Natural killer cell (primary cell): ENCODE measurements at places on chromosomes 5 and 9. TPM values are rescaled to one million over a fixed set of nuclear protein-coding genes. Genes with fewer than 3 reads are reported as not detected.

The NR6A1 gene
- total RNA-seq = 0.75 TPM

The LCN15 gene
- total RNA-seq = not detected

The CRHBP gene
- 0.31 TPM for total RNA-seq

The PAIP2 gene
- 110 TPM for total RNA-seq

The ANKDD1B gene
- 0.55 TPM for total RNA-seq

The FOXD1 gene
- total RNA-seq = 0.63 TPM

DNA sequence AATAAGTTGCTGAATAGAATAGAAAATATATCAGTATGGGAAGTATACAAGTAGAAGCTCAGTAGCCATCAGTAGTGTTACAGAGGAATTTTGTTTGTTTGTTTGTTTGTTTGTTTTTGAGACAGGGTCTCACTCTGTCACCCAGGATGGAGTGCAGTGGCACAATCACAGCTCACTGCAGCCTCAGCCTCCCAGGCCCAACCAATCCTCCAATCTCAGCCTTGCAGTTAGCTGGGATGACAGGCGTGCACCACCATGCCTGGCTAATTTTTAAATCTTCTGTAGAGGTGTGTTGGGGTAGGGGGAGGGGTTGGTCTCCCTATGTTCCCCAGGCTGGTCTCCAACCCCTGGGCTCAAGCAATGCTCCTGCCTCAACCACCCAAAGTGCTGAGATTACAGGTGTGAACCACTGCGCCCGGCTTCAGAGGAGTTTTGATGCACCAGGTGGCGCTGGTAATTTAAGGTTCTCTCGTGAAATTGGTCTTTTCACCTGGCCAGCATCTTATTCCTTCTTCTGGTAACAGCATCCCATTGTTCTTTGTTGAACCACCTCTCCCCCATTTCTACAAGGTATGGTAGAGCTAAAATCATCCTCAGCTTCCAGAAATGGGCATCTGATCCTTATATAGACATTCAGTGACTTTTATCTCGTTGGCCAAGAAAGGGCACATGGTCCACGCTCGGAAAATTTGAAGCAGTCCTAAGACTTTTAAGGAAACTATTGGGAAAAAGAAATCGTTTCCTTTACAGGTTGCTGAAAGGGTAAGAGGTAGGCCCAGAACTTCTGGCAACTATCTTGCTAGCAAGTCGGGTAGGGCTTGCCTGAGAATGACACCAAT is 157.1 kb downstream of the ARRDC3 start:
- H3K27ac ChIP-seq = no peak overlapping the region
- no peak overlapping the region for H3K4me3 ChIP-seq
- H3K36me3 ChIP-seq = no peaks in the 10 kb centered on the region

- H3K36me3 ChIP-seq = no peaks in the 10 kb centered on the region
- H3K27me3 ChIP-seq = no peaks in the 10 kb centered on the region
- no peaks in the 10 kb centered on the region for H3K4me1 ChIP-seq
- DNase-seq = no peak
- H3K27ac ChIP-seq = no peak overlapping the region
- no peak overlapping the region for H3K4me3 ChIP-seq
Measured at GRCh38 chr5:145867806-145868205, 5.0 kb downstream of the GRXCR2 start.

DNA sequence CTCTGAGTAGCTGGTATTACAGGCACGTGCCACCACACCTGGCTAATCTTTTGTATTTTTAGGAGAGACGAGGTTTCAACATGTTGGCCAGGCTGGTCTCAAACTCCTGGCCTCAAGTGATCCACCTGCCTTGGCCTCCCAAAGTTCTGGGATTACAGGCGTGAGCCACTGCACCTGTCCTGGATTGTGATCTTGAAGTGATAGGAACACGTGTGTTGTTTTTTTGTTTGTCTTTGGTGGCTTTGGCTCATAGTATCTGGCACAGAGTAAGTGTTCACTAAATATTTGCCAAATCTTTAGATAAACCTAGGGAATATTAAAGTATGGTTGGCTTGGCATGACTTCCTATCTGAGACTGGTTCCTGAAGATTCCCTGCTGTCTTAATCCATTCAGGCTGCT is 172.7 kb downstream of the ARHGAP26 start:
- H3K36me3 ChIP-seq = no peaks in the 10 kb centered on the region
- DNase-seq = no peak
- peaks cover 8% of the 10 kb centered on the region for H3K4me1 ChIP-seq
- H3K4me3 ChIP-seq = no peak overlapping the region

- H3K36me3 ChIP-seq = no peaks in the 10 kb centered on the region
- H3K4me1 ChIP-seq = peaks cover 63% of the 10 kb centered on the region
- DNase-seq = no peak
- H3K27me3 ChIP-seq = peaks cover 5% of the 10 kb centered on the region
- H3K4me3 ChIP-seq = no peak overlapping the region
- H3K27ac ChIP-seq = no peak overlapping the region
Measured at GRCh38 chr9:126519660-126520420, 93.9 kb upstream of the LMX1B start.

GRCh38 chr5:127916885-127917573 is 166.5 kb upstream of the SLC12A2 start:
- H3K27ac ChIP-seq = peak overlapping the region; percentile 31
- no peak for DNase-seq
- no peak overlapping the region for H3K4me3 ChIP-seq
- no peaks in the 10 kb centered on the region for H3K36me3 ChIP-seq
- H3K4me1 ChIP-seq = no peaks in the 10 kb centered on the region

DNA sequence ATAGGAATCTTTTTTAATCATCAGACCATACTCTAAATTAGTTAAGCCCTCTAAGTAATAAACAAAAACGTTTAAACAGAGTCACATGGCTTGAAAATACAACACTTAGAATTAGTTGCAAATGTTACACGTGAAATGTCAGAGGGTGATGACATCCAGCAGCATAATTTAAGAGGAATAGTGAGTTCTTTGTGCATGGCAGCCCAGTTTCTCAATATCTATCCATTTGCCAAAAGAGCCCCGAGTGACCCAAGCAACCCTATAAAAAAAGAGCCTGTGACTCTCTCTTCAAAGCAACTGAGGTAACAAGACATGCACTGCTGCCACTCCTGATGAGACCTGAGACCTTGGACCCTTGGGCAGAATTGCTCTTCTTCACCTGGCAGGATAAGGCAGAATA is 96.9 kb upstream of the RASA1 start:
- no peak overlapping the region for H3K27ac ChIP-seq
- no peaks in the 10 kb centered on the region for H3K4me1 ChIP-seq
- no peaks in the 10 kb centered on the region for H3K27me3 ChIP-seq
- DNase-seq = no peak
- H3K36me3 ChIP-seq = no peaks in the 10 kb centered on the region
- H3K4me3 ChIP-seq = no peak overlapping the region

DNA sequence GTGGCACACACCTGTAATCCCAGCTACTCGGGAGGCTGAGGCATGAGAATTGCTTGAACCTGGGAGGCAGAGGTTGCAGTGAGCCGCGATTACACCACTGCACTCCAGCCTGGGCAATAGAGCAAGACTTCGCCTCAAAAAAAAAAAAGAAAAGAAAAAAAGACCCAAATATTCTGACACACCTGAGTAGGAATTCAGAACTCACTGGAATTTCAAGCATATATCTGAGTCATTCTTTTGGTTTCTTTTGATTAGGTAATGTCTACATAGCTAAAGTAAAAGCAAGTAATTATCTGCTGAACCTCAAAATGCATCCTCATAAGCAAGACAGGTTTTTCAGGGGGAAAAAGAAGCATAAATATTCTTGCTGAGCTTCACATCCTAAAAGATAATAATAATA is 35.9 kb downstream of the ANKRD31 start:
- no peak for DNase-seq
- H3K27ac ChIP-seq = no peak overlapping the region

GRCh38 chr9:18109675-18110074 is 364.3 kb upstream of the ADAMTSL1 start:
- no peaks in the 10 kb centered on the region for H3K27me3 ChIP-seq
- DNase-seq = no peak
- no peaks in the 10 kb centered on the region for H3K36me3 ChIP-seq
- no peaks in the 10 kb centered on the region for H3K4me1 ChIP-seq

DNA sequence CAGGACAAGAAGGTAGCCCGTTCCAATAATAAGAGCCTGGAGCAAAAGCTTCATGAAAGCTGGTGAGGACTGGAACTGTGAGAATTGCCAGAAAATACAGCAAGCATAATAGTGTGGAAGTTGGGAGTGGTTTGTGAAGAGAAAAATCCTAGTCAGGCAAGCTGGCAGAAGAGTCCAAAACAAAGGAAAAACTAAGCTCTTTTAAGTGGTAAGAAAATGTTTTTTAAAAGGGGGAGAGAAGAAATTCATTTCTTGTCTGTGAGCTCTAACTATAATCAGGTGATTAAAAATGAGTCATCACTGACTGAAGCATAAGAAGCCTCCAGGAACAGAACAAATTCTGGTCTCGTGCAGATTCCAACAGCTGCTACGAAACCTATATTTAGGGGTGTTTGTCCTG is 102.6 kb downstream of the CAAP1 start:
- no peaks in the 10 kb centered on the region for H3K36me3 ChIP-seq
- H3K4me1 ChIP-seq = no peaks in the 10 kb centered on the region

- H3K36me3 ChIP-seq = no peaks in the 10 kb centered on the region
- no peaks in the 10 kb centered on the region for H3K27me3 ChIP-seq
- H3K4me3 ChIP-seq = no peak overlapping the region
- DNase-seq = no peak
- H3K4me1 ChIP-seq = no peaks in the 10 kb centered on the region
Measured at GRCh38 chr5:106637275-106637674, 1033.5 kb downstream of the EFNA5 start.
